ENCODE measurements at places on chromosomes 5 and 9.

- no peak for DNase-seq
Observed at GRCh38 chr5:96946381-96946780, 10.5 kb downstream of the LNPEP start.

DNA sequence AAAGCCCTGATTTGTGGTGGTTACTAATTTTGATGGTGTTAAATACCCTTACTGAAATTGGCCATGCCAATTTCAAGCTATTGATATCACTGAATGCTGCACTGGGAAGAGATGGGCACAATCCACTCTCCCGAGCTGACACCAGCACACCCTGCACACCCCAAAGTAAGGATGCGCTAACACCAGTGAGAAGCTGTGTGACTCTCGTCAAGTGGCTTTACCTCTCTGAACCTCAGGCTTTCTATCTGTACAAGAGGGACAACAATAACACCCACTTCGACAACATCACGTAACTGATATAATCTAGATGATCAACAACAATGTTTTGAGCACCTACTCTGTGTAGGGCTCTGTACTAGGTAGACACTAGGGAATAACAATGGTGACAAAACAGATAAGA lies 8.0 kb upstream of the AKNA start:
- no peak for DNase-seq

GRCh38 chr5:81214848-81215247 lies 18.3 kb upstream of the CKMT2 start:
- DNase-seq: no peak

- no peak for DNase-seq
Observed at GRCh38 chr5:83034036-83034435, 43.2 kb downstream of the TMEM167A start.

DNA sequence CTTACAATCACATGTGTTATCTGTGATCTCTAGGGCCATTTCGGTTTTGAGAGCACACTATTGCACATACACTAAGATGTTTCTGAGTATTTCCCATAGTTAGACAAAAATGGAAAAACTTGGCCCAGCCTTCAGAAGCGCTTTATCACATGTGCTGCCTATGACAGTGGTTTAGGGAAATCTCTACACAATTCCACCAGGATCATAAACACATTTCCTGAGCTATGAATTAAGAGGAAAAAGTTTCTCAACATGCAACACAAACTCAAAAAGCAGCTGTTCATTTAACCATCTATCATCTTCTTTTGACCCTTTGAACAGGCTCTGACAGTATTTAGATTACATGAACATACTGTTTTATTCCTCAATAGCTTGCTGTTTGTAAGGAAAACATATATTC lies 15.1 kb downstream of the FGF1 start:
- no peak for DNase-seq

- no peak for DNase-seq
Observed at GRCh38 chr5:129410488-129410887, 49.6 kb upstream of the ADAMTS19 start.

GRCh38 chr9:132235894-132236661 lies 74.2 kb downstream of the NTNG2 start:
- peak; percentile 59 for DNase-seq

DNA sequence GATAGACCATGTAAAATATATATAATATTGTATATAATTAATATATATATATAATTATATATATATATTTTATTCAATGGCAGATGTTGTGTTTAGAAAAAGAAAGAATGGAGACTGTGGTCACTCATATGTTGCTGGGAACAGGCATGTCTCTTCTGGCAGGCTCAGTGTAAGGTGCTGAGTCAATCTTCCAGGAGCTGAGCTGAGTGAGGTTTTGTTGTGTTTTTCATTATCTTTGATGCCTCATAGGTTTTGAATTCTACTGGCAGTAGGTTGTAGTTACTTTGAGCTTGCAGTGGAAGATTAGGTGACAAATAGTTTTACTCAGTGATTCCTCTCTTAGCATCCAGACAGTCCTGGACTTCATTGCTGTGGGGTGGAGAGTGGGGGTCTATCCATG lies 561.3 kb downstream of the IRX1 start:
- DNase-seq: no peak

DNA sequence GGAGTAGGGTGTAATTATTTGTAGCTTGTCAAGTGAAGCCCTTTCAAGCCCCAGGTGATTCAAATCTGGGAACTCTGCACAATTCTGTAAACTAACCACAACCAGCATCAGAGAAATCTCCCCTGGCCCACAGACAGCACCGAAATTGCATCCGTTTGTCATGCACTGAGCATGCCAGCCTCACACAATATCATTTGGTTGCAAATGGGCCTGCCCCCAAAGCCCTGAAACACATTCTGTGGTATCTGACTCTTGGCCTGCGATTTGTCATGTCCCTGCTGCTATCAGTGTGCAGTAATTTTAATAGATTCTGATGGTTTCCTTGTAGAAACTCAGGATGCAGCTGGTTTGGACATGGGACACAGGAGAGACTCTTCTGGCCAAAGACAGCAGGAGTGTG lies 35.3 kb downstream of the SNX24 start:
- DNase-seq: no peak

- no peak for DNase-seq
Observed at GRCh38 chr9:108551030-108551841, 304.6 kb downstream of the ACTL7B start.

DNA sequence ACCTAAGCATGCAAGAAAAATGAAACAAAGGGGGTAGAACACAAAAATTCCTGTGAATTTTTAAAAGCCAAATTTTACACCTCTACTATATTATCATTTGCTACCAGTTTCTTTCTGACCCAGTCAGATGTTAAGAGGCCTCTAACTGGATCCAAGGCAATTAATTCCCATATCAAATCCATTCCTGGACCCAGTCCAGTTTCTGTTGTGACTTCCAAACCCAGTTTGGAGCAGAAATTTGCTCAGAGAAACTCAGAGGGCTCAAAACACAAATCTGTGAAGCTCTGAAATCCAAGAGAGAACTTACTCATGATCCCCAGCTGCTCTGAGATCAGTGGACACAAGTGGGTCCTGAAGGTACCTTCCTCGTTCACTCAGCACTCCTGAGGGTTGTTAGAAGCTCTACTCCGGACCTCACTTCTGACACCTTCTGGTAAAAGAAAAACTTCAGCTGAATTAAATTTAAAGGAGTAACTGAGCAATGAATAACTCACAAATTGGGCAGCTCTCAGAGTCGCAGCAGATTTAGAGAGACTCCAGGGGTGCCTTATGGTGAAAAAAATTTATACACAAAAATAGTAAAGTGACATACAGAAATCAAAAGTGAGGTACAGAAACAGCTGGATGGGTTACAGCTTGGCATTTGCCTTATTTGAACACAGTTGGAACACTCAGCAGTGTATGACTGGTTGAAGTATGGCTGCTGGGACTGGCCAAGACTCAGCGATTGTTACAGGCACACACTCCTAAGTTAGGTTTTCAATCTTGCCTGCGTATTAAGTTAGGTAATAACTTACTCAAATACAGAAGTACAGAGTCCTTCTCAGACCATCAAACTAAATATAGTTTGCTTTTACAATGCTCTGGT lies 32.4 kb downstream of the INSL4 start:
- DNase-seq: no peak

GRCh38 chr5:106601620-106602019 lies 1069.1 kb downstream of the EFNA5 start:
- DNase-seq: no peak

DNA sequence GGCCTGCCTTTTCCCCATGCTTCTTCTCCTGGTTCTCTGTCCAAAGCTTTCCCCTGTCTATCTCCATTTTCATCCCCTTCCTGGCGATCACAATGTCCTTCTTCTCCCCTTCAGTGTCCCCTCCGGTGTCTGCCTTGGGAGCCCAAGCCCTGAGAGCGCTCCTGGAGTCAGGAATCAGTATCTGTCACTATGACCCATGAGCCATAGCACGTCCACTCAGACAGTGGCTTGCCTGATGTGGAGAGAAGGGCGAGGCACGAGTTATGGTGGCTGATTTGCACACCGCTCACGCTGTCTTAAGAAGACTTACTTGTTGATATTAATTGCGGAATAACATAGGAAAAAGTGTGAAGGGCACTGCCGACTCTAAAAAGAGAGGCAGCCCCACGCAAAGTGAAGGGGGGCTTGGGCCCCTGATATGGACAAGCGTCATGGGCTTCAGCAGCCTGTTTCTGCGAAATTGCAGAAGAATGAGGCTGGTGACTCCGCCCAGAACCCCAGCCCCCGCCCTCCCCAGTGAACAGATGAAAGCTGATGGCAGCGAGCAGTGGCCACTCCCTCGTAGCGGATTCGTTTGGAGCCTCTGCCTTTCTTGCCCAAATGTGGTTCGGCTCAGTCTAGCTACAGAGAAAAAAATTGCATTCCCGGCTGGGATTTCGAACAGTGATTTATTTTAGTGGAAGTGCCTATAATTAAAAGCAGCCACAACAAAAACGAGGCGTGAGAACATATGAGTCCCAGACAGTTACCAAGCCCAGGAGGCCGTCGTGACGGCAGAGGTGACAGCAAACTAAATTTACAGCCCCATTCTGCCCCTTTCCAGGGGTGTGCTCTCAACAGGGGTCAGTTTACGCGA lies 149.8 kb downstream of the ICE1 start:
- DNase-seq: no peak

DNA sequence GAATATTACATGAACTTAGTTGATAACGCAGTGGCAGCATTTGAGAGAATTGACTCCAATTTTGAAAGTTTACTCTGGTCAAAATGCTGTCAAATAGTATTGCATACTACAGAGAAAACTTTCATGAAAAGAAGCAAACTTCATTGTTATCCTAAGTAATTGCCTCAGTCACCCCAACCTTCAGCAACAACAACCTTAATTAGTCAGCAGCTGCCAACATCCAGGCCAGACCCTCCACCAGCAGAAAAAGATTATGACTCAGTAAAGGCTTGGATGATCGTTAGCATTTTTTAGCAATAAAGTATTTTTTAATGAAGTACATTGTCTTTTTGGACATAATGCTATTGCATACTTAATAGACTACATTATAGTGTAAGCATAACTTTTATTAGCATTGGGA lies 40.8 kb upstream of the SPDL1 start:
- no peak for DNase-seq

- DNase-seq: no peak
Observed at GRCh38 chr9:89666364-89666763, 61.6 kb downstream of the GADD45G start.

- no peak for DNase-seq
Observed at GRCh38 chr5:148635321-148636083, 18.8 kb downstream of the HTR4 start.

DNA sequence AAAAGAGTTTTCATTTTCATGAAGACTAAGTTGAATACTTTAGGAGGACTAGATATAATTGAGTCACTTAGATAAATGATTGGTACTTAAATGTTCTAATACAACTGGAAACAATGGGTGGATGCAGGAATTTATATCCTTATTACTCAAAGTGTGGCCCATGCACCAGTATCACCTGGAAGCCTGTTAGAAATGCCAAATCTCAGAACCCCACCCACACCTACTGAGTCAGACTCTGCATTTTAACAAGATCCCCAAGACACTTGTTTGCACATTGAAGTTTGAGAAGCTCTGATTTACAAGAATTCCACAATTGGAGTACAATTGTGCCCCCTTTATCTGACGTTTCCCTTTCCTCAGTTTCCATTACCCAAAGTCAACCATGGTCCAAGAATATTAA lies 239.0 kb downstream of the AUH start:
- no peak for DNase-seq

DNA sequence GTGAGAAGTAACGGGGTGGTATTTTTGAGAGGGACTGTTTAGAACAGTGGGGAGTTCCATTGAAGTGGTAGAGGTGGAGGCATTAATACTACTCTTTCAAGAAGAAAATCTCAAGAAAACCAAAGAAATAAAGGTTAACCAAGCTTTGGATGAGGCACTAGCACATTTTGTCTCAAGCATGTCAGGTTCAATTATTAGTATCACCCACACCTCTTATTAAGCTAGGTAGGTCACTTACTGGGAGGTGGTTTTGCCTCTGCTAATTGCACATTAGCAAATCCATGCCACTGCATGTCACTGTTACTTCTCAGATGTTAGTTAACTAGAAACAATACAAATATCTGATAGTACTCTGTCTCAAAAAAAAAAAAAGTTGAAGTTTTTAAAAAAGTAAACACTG lies 10.2 kb downstream of the RABGAP1 start:
- no peak for DNase-seq

DNA sequence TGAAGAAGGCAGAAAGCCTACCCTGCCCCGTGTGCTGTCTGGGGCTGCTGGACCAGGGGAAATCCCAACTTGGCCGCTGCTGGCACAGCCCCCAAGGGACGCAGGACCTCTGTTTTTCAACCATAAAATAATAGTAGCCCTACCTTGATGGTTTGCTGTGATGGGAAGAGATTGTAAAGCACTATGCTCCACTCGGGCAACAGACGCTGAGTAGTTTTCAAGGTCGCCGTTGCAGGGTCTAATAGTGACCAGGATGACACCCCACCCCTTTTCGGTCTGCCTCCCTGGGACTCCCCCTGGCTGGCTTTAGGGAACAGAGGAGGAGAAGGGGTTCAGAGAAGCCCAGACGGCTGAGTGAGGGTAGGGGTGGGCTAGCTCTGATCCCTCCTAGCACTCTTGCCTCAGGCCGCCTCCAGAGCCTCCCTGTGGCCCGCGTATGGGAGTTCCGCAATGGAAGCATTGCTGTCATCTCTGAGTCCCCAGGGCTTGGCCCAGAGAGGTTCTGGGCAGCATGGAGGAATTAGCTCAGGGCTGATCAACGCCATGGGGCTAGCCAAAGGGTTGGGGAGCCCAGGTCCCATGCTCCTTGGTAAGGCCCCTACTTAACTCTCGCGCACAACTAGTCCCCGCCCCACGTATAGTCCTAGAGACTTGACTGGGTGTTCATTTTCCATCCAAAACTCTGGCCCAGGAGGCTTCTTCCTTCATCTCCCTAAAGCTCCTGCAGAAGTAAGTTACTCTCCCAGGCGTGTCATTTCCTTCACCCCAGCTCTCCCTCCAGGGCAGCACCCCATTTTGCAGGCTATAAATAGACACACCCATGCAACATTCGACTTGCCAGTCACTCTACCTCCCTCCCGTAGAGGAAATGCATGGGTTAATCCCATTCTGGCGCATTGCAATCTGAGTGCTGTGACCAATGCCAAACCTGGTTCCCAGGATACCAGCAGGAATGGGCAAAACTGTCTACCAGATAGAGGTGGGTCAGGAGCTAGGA lies 1.1 kb upstream of the IRF1 start:
- no peak for DNase-seq

DNA sequence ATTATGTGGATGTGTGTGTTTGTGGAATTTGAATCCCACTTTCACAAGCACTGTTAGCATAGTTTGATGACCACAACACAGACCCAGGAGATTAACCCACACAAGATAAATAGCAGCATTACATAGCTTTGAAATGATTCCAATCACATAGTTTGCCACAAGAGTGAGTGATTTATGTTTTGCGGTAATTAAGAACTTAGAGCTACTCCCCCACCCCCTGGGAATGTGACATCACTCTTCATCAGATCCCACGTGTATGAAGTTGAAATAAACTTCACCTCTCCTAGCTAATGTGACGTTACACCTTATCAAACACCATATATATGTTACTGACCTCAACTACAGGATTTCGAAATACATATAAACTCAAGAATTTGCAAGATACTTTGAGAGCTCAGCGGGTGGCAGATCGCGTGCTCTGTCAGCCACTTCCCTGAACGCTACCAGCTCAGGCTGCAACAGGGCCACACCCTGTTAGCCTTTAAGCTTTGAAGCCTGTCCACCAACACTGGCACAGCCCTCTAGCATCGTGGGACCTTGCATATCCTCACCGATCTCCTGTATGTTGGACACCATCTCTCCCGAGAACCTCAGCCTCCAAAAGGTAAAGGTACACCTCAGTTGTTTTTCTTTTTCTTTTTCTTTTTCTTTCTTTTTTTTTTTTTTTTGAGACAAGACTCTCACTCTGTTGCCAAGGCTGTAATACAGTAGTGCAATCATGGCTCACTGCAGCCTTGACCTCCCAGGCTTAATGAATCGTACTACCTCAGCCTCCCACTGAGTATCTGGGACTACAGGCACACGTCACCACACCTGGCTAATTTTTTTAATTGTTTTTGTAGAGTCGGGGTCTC lies 1.7 kb upstream of the AGTPBP1 start:
- DNase-seq: peak; percentile 10
